ENCODE measurements at places on chromosomes 12 and 14.
A peak's percentile ranks its signal among the peaks of the same experiment; 100 is the strongest.

GRCh38 chr12:51970904-51971646, 19.6 kb downstream of the ACVR1B start:
- H3K36me3 ChIP-seq, result peaks cover 4% of the 10 kb centered on the region
- no peak overlapping the region for H3K27ac ChIP-seq
- DNase-seq, result no peak
- no peak overlapping the region for H3K4me3 ChIP-seq
- no peaks in the 10 kb centered on the region for H3K27me3 ChIP-seq

GRCh38 chr12:76108356-76108755, 23.9 kb upstream of the NAP1L1 start:
- no peaks in the 10 kb centered on the region for H3K36me3 ChIP-seq
- H3K27ac ChIP-seq, result no peak overlapping the region
- DNase-seq, result no peak
- no peaks in the 10 kb centered on the region for H3K27me3 ChIP-seq
- H3K4me3 ChIP-seq, result no peak overlapping the region

DNA sequence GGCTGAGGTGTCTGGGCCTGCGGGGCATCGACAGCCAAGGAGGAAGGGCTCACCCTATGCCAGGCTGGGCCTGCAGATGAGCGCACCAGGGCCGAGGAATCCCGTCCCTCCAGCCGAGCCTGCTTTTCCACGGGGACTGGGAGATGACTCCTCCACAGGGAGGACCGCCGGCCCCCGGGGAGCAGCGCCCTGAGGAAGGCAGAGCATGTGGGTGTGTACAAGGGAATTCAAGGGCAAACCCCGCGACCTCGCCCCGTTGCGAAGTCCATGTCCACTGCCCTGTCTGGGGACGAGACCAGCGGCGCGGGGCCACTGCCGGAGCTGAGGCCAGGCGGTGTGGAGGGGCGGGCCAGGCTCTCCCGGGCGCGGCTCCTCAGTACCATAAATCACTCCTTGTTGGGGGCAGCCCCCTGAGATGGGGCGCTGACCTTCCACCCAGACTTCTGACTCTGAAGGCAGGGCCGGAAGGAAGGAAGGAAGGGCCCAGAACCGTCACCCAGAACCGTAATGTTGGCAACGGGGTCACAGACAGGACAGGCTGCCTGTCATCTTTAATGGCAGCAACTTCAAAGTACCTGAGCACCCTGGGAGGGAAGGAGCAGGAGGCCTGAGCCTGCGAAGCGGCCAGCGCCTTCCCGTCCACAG, 52.5 kb downstream of the RNF34 start:
- no peak for DNase-seq
- H3K4me3 ChIP-seq, result peak overlapping the region; percentile 0
- H3K27ac ChIP-seq, result peak overlapping the region; percentile 54
- H3K27me3 ChIP-seq, result no peaks in the 10 kb centered on the region

- H3K36me3 ChIP-seq, result no peaks in the 10 kb centered on the region
- H3K27me3 ChIP-seq, result no peaks in the 10 kb centered on the region
- no peak overlapping the region for H3K4me3 ChIP-seq
- no peak overlapping the region for H3K27ac ChIP-seq
Measured at GRCh38 chr12:106058256-106059182, 80.2 kb downstream of the NUAK1 start.
